ENCODE measurements at places on chromosomes 2 and 18.

GRCh38 chr2:14292964-14293363 lies 339.6 kb upstream of the LRATD1 start:
- DNase-seq, result no peak

DNA sequence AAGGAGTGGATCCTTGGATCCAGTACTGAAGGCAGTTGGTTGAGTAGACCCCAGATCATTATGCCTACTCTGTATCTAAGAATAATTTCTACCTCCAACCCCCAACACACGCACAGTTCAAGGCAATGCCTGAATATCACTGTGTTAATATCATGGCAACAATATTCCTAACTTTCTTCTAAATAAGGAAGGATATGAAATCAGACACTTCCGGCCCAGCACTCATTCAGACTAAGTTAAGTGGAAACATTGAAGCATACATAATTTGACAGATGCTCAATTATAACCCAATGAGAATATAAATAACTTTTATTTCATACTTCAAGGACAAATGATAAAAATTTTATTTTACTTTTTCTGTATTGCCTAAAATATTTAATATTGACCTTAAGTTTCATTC lies 153.6 kb upstream of the COL3A1 start:
- no peak for DNase-seq

DNA sequence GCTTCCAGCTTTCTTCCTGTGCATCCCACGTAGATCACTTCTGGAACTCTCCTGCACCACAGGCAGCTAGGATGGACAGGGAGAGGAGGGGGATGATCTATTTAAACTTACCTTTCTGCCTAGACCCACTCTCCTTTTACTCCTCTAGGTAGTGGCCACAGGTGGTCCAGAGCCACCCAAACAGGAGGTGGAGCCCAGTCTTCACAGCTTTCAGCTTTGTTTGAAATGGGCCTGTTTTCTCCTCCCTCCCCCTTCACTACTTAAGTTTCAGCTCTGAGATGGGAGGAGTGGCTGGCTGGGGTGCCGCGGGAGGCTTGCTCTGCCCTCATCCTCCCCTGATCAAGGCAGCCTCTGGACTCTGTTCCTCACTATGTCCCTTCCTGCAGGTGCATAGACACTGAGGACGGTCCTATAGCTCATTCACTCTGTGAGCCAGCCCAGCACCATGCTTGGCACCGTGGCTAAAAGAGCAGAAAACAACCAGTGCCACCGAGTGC lies 12.6 kb upstream of the CELF4 start:
- no peak for DNase-seq

GRCh38 chr2:237449193-237449881 lies 35.4 kb upstream of the COL6A3 start:
- no peak for DNase-seq

DNA sequence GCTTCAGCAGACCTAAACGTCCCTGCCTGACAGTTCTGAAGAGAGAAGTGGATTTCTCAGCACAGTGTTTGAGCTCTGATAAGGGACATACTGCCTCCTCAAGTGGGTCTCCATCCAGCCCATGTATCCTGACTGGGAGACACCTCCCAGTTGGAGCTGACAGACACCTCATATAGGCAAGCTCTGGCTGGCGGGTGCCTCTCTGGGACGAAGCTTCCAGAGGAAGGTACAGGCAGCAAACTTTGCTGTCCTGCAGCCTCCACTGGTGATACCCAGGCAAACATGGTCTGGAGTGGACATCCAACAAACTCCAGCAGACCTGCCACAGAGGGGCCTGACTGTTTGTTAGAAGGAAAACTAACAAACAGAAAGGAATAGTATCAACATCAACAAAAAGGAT lies 728.4 kb downstream of the MBD2 start:
- no peak for DNase-seq

DNA sequence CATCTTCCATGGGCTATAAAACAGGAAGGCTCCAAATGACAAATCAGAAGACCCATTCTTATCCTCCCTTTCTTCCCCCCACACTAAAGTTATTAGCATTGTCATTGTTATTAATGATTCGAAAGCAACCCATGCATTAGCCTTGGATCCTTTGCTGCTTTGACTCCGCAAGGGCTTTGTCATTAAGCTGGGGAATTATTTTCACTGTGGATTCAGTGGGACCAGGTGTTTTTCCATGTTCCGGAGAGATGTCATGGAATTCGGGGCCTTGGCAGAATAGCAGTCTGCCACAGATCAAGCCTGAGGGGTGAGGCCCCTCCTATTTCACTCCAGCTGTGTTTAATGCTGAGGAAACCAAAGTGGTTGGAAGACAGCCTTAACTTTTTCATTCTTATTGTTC lies 357.1 kb downstream of the EN1 start:
- DNase-seq, result no peak

- no peak for DNase-seq
These were observed 691 bp downstream of the BIRC6 start for GRCh38 chr2:32357318-32358110.

GRCh38 chr2:150459281-150459680 lies 28.2 kb downstream of the RND3 start:
- no peak for DNase-seq

- DNase-seq, result no peak
These were observed 95.5 kb upstream of the FZD5 start for GRCh38 chr2:207865210-207865609.

DNA sequence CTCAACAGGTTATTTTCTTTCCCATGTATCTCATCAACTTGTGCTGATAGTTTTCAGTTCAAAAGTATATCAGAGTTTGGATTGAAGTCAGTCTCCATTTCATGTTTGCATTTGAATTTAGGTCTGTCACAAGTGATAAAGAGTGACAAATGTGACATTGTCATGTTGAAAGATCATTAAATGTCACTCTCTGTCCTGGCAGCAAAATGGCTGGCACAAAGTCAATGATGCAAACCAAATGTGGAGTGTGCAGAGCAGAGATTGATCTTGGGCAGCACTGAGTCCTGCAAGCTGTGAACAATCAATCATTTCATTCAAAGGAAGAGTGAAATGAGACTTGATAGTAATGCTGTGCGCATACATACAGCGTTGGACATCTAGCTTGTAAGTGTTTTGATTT lies 421.8 kb upstream of the CDH7 start:
- DNase-seq, result no peak

- peak; percentile 55 for DNase-seq
These were observed 36.1 kb downstream of the TET3 start for GRCh38 chr2:74020702-74021406.

DNA sequence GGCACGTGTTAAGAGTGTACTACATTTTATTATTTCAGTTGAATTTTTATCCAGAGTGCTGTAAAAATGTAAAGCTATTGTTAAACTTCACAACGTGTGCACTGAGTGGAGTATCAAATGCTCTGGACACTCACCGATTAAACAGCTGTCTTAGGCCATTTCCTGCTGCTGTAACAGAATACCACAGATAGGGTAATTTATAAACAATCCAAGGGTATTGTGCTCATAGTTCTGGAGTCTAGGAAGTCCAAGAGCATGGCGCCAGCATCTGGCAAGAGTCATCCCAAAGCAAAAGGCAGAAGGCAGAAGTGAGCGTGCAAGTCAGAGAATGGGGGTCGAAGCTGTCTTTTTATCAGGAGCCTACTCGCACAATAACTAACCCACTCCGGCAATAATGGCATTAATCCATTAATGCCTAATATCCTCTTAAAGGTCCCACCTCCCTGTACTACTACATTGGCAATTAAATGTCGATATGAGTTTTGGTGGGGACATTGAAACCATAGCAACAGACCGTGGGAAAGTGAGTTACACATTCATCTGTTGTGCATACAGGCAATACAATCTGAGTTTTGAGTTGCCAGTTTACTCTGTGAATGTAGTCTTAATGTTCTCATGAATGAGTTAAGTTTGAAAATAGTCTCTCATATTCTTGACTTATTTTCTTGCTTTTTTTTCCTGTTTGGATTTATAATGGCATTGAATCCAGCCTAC lies 64.8 kb downstream of the ARMC9 start:
- no peak for DNase-seq

DNA sequence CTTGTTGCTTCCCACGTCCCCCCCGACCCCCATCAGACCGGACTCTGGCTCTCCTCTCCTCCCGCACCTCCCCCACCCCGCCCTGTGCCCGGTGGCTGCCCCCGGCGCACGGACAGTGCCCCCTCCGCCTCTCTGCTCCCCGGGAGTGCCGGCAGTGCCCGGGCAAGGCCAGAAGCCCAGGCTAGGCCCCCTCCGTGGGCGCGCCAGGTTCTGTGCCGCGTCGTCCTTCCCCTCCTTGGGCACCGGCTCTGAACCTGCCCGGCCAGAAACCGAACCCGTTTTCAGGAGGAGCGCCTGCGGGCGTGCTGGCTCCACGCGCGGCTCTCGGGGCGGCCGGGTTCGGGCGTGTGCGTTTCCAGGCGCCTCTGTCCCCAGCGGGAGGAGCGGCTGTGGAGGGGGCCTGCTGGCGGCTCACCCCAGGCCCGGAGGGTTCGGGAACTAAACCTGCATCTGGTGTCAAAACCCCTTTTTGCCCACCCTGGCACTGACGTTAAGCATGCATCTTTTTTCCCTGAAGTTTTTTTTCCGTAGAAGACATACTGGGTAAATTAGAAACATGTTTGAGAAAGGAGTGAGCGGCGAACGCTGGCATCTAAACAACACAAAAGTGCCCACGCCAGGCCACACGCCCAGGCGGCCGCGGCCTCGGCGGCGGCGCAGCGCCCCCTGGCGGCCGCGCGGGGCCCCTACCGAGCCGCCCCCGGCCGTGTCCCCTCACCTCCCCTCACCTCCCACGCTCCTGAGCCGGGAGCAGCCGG lies 123.9 kb upstream of the SLC1A4 start:
- peak; percentile 88 for DNase-seq

- DNase-seq, result no peak
These were observed 108.9 kb upstream of the ITGA4 start for GRCh38 chr2:181348107-181348837.

DNA sequence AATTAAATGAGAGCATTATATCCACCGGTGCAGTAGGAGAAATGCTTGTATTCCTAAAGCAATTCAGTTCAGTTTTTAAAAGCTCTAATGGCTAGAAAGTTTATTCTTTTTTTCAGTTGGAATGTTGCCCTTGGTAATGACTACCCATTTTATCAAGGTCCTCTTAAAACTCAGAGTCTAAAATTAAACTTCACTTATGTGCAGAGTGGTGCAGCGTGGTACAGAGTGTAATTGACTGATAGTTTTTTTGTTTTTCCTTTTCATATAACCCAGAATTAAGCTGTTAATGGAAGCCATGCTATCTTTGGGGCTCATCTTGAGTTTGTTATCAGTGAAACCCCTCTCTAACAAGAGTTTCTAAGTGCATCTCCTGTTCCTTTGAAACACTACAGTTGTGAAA lies 21.4 kb downstream of the NCOA1 start:
- no peak for DNase-seq

- DNase-seq, result no peak
These were observed 199.2 kb downstream of the SMAD2 start for GRCh38 chr18:47731276-47731675.

- DNase-seq, result no peak
These were observed 17.1 kb upstream of the NFE2L2 start for GRCh38 chr2:177281400-177282180.

DNA sequence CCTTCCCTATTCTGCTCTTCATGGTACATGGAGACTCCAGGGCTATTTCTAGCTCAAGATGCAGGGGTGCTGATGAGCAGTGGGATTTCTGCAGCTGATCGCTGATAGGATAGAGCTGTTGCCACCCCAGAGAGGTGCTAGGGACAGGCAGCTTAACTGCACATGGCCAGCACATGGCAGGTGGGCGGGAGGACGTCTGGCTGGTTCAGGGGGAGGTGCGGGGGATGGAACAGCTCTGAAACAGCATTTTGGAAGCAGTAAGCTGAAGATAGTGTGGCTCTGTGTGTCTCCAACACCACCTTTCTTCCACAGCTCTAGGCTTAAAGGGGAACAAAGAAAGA lies 151.9 kb upstream of the PELI1 start:
- DNase-seq, result peak; percentile 67

GRCh38 chr2:215397632-215398341 lies 38.1 kb downstream of the FN1 start:
- no peak for DNase-seq

DNA sequence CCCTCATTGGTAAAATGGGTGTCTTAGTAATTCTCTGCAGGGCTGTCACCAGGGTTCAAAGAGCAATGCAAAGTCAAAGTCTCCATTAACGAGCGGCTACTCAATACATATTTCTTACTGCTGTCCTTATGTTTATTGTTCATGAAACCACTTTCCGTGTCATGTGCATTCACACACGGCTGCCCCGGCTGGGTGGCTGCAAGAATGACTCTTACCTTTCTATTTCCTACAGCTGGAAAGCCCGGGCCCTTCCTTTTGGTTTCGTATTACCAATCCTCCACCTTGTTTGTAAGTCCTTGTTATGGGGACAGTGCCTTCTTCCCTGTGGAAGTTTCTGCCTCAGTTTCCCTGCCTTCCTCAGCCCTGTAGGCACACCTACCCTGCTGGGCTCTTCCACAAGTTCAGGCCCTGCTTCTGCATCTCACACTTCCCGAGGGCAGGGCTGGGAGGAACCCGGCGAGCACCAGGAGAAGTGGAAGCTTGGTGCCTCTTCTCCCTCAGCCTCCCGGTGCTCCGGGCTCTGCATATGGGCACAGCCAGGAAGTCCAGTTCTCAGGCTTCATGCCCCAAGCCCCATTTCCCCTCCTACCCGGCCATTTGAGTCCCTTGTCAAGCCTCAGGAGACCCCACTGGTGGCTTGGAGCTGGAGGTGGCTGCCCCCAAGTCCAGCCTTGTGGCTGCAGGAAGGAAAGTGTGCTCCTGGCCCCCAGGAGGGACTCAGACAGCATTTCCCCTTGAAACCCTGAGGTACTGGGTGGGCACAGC lies 18.7 kb upstream of the ACKR3 start:
- DNase-seq, result no peak

- no peak for DNase-seq
These were observed 26.7 kb downstream of the POLI start for GRCh38 chr18:54296062-54296461.

DNA sequence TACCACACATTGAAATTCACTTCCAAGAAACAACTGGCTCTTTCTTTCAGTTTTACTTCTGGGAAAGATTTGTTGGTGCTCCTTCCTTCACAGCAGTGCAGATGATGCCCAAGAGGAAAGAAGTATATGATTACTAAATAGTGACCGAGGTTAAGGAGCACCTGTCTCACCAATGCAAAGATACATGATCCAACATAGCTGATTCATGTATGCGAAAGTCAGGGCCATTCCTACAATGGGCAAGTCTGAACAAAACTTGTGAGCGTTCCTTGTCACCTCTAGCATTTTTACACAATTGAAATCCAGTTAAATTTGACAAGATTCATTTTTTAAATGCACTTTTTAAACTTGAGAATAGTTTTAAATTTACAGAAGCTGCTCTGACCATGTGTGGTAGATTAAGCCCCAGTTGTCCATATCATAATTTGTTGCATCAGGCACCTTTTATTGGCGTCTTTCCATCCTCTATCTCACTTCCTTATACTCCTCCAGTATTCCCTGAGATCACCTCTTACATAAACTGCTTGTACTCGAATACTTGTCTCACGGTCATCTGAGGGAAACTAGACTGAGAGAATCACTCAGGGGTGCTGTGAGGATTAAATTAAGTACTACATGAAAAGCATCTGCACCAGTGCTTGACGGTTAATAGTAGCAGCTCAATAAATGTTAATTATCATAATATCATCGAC lies 438.8 kb upstream of the CDH20 start:
- DNase-seq, result no peak

GRCh38 chr18:41231681-41232080 lies 723.4 kb upstream of the PIK3C3 start:
- DNase-seq, result peak; percentile 95

- no peak for DNase-seq
These were observed 33.5 kb upstream of the NOL4 start for GRCh38 chr18:34258176-34258575.

Measured in brain (organoid and tissue), 16 donors.